ENCODE measurements at places on chromosomes 1 and 21. TPM values are rescaled to one million over a fixed set of nuclear protein-coding genes. Genes with fewer than 3 reads are reported as not detected.

DNA sequence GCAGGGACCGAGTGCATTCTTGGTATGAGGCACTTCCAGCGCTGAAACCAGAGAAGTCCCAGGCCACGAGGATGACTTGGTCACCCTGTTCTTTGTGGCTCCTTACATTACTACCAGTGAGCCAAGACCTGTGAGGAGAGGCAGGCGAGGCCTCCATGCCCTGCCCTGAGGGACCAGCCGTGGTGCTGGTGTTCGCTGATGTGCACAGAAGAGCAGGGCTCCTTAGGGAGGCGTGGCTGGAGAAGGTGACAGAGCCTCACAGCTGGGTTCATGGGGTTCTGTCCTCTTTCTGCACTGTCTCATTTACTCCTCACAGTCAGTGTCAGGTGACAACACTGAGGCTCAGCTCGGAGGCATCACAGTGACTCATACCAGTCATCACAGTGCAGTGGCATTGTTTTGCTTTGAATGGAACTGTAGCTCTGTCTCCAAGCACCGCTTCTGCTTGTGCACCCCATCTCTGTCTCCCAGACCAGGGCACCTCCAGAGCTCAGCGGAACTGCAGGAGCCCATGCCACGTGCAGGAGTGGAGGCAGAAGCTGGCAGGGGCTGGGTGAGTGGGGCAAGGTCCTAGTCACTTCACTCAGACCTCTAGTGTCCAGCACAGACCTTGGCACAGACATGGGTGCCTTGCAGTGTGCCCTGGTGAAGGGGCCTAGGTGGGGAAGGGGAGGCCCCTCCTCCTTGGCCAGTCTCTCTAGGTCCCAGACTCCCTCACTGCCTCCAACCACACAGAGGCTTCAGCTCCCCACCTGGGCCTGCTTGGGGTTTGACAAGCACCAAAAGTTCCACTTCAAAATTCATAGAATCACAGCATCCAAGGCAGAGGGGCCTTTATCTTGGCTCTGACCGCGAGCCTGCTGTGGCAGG, 310.9 kb downstream of the MATN1 start:
- DNase-seq, result no peak

DNA sequence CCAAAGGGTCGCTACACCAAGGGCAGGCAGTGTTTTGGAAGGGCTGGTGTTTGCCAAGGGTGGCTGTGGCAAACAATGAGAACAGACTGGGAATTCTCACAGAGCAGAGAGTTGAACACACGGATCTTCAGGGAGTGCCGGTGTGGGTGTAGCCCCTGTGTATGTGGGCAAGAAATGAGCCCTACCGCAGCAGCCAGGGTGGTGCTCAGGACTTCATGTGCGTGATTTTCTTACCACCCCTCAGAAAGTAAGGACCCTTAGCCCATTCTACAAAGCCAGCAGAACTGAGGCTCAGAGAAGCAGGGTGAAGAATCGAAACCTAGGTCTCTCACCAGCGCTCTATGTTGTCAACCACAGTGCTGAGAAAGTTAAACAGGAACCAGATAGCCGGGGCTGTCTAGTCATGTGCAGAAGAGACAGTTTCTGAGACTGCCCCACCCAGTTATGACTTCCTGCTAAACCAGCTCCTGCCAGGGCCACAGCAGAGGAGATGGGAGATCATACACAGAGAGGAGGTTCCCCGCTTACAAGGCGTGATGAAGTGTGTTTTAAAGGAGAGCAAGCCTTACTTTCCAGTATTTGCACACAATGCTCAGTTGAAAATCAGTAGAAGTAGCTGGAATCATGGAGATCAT, 21.9 kb upstream of the MORC3 start:
- DNase-seq, result peak; percentile 38

GRCh38 chr1:92380867-92381266, 82.0 kb downstream of the RPAP2 start:
- no peak for DNase-seq

- DNase-seq, result no peak
These were observed 857 bp downstream of the GPX7 start for GRCh38 chr1:52602856-52603600.

DNA sequence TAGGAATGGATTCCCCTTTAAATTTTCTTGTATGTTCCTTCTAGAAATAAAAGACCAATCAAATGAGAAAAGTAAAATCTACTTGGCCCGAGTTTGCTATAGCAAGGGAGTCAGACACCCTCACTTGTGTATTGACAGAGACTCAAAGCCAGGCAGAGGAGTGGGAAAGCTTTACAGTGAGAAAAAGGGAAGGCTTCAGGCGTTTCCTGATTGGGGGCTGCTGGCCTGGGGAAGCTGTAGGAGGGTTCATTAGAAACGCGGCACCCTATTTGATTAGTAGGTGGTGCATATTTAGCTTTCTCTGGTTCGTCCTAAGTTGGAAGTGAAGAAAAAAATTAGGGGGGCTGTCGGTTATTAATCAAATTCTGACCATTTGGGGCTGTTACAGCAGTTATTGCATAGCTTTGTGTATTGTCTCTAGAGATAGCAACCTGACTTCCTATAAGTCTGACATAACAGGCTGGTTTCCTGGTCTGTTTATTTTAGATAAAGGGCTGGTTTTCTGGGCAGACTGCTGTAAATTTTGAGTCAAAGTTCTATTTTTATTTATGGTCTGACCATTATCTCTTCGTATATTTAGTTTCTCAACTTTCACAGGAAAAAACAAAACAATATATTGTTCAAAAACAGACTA, 10.0 kb downstream of the SLC25A24 start:
- DNase-seq, result no peak

- DNase-seq, result no peak
These were observed 60.2 kb downstream of the FASLG start for GRCh38 chr1:172719066-172719627.

DNA sequence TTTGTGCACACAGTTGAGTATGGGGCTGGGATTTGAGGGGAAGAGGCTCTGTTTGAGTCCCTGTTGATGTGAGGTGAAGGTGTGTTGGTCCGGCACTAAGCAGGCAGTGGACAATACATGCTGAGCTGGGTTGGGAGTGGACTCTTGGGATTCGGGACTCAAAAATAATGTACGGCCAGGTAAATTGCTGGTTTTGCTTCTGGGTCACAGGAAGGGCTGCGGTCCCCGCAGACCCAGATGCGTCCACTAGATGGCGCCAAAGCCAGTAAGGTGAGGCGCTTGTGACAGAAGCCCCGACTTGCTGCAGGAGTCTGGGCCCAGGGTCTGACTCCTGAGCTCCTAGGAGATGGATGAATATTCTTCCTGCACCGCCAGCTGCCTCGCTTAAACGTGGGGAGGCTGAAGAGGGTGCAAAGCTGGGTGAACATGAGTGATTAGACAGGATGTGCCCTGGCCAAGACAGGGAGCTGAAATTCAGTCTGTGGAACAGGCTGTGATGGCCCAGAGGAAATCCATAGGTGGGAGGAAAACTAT, 61.4 kb downstream of the ACBD3 start:
- peak; percentile 79 for DNase-seq

DNA sequence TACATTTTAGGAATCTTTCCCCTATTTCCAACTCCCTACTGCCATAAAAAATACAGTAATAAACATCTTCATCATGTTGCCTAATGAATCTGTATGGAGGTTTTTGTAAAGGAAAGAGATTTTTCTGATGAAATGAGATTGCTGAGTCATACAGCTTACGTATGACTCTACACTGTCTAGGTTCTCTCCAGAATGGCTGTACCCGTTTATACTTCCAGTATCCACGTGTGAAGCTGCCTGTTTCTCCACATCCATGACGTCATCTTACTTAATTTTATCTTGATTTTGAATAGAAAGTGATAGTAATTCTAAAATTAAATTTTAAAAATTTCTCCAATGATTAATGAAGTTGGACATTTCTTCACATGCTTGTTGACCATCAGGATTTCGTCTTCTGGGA, 103.7 kb downstream of the COQ8A start:
- no peak for DNase-seq

DNA sequence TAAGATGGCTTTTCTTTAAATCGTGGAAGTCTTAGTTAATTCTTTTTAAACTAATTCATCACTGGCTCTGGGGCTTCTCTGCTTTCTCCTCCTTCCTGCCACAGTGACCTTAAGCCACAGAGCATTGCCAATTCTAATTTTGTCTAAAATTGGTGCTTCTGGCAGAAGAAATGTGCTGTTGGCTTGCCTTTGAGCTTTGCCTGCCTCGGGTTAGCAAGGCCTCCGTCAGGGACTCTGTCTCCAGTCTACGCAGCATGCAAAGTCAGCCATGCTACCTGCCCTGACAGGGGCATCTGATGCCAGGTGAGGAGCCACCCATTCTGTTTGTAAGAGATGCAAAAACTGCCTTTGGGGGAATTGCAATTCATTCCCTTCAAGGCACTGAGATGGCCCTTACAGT, 25.2 kb downstream of the CLDN14 start:
- no peak for DNase-seq

DNA sequence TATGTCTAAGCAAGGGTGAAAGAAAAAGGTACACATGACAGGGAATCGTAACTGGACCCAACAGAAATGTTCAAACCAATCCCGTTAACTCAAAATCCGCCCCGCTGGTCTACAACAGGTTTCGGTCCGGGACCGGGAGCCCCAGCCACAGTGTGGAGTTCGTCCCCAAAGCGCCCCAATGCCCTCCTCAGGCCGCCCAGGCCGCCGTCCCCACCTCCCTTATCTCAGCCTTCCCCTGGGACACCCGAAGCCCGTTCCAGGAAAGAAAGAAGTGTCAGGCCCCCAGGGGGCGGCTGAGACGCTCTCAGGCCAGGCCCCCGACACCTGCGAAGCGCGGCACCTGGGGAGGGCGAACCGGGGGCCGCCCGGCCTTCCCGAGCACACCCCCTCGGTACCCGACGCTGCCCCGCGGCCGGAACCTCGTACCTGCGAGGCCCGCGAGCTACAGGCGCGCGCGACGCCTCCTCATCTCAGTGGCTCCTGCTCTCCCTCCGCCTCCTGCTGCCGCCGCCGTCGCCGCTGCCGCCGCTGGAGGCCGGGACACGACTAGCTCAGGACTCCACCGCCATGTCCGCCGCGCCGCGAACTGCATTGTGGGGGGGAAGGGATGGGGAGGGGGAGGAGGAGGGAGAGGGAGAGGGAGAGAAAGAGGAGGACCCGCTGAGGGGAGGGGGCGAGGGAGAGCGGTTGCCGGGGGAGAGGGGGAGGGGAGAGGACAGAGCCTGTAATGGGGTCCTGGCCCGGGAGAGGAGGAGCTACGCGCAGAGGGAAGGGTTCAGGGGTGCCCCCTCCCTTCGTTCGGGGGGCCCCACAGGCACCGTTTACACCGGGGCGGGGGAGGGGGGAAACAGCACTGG, at the start of gene TUT4:
TUT4 (minus strand) TSS at position 588 of the 857 bp plus-strand sequence. CDS start 26,812 bp downstream, outside the sequence.
- peak; percentile 50 for DNase-seq

GRCh38 chr1:29966526-29967045, 730.3 kb downstream of the PTPRU start:
- no peak for DNase-seq

DNA sequence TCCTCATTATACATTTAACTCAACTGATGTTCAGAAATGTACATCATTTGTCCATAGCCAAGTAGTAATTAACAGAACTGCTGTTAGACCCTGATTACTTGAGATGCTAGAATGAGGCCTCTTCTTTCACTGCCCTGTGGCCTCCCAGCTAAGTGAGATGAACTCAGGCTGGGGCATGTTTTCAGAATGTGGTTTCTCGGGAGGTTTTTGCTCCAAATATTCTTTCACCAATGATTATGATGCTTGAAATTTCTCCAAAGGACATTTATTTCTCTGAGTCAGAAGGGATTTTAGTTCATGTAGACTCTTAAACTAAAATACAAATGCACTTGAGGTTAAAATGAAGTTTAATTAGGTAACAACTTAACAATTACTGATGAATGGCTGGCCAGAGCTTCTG, 34.6 kb upstream of the ADAMTS5 start:
- no peak for DNase-seq

DNA sequence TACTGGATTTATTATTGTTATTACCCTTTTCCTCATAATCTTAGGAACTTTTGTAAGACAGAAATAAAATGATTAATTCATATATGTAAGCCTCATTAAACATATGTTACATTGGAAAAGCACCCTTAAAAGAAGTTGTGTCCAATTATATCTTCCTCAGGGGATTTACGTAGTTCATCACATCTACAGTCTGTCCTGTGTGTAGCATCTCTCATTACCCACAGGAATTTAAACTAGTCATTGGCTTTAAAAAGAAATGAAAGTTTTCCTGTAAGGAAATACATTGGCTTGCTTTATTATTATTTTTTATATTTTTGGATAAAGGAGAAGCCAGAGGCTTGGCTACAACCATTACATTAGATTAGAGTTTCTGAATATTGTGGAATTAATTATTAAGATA, 56.1 kb downstream of the SWT1 start:
- DNase-seq, result no peak

DNA sequence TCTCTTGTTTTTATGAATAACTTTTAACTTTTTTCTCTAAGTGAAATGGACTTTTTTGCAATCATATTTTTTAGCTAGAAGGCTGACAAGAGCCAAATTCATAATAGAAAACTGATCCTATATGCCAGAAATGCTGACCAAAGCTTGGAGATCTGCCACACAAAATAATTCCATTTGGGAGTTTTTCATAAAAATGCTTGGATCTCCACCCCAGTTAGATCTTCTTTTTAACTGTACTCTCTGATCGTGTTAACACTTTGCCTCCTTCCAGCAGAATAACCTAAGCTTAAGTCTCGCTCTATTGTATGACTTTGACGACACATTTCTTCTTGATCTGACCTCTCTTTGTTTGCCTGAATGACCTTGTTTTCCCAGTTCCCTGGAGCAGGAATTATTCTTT, 16.8 kb downstream of the FLG2 start:
- DNase-seq, result no peak

GRCh38 chr1:186191511-186191910, 183.5 kb downstream of the TPR start:
- DNase-seq, result no peak

DNA sequence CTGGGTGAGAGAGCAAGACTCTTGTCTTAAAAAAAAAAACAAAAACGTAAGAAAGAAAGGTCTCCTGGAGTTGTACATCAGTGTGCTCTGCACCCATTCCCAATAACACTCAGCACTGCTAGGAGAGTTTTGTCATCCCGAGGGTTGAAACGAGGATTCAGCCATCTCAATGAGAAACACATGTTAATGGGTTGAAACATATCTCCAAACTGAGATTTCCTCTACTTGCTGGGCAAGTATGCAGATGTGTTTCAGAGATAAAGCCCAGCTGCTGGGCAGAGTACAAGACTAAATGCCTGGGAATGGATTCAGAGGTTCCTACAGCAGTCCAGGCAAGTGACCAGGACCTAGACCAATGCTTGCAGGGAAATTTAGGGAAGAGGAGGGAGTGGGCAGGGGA, 2.6 kb upstream of the MFN2 start:
- no peak for DNase-seq

GRCh38 chr1:160961419-160961818, 6.8 kb upstream of the ITLN2 start:
- DNase-seq, result no peak

GRCh38 chr1:74465193-74465681, 47.2 kb downstream of the LRRC53 start:
- no peak for DNase-seq

The KRTAP24-1 gene
- total RNA-seq, result not detected

The UMODL1 gene
- total RNA-seq, result not detected

The FOXO6 gene
- not detected for total RNA-seq

The FAM131C gene
- total RNA-seq, result 0.13 TPM

The CLCNKA gene
- total RNA-seq, result not detected

The TGFB2 gene
- 13.4 TPM for total RNA-seq

The PGLYRP3 gene
- not detected for total RNA-seq
